ENCODE measurements at places on chromosomes 1 and 21. TPM values are rescaled to one million over a fixed set of nuclear protein-coding genes. Genes with fewer than 3 reads are reported as not detected.

The DNAI4 gene
- total RNA-seq: 1.9 TPM

The ARHGAP29 gene
- total RNA-seq: 212 TPM

The LRRC7 gene
- not detected for total RNA-seq

The AGMAT gene
- 2.3 TPM for total RNA-seq

The PDXK gene
- 52.9 TPM for total RNA-seq

The UTS2 gene
- total RNA-seq: under 0.01 TPM

The TDRD5 gene
- not detected for total RNA-seq

The ATP1A1 gene
- 159 TPM for total RNA-seq

The CD84 gene
- total RNA-seq: not detected

The PYCR2 gene
- 37.7 TPM for total RNA-seq

The WDR47 gene
- 22.2 TPM for total RNA-seq

The COL18A1 gene
- total RNA-seq: 73.3 TPM

The OR2T6 gene
- total RNA-seq: not detected

The MPZ gene
- total RNA-seq: 0.32 TPM

The LCE1E gene
- not detected for total RNA-seq

The TRABD2B gene
- not detected for total RNA-seq

The GSTM2 gene
- total RNA-seq: 4.3 TPM

The SLC16A4 gene
- total RNA-seq: 6.8 TPM

The NR0B2 gene
- total RNA-seq: not detected

The FAAP20 gene
- total RNA-seq: 14.1 TPM

The RAB4A gene
- total RNA-seq: 23.7 TPM

The CYP2J2 gene
- 0.91 TPM for total RNA-seq

The CDK18 gene
- 0.46 TPM for total RNA-seq

The FNBP1L gene
- total RNA-seq: 47.1 TPM

The PCSK9 gene
- total RNA-seq: 0.46 TPM

The FCRL2 gene
- not detected for total RNA-seq

The RIMKLA gene
- under 0.01 TPM for total RNA-seq

The RAB7B gene
- 0.15 TPM for total RNA-seq

The KRTAP20-4 gene
- total RNA-seq: not detected

The MAN1C1 gene
- under 0.01 TPM for total RNA-seq

The LCE1A gene
- not detected for total RNA-seq

The NOS1AP gene
- 1.1 TPM for total RNA-seq

The KCND3 gene
- not detected for total RNA-seq

The KPRP gene
- total RNA-seq: not detected

The TRAF3IP3 gene
- under 0.01 TPM for total RNA-seq

The BCL10 gene
- 66.9 TPM for total RNA-seq

The PLEKHN1 gene
- total RNA-seq: 0.30 TPM

The PLA2G2F gene
- total RNA-seq: not detected

The OR1C1 gene
- not detected for total RNA-seq

The SPRR2G gene
- not detected for total RNA-seq
